ENCODE measurements at places on chromosomes 7 and 10.

DNA sequence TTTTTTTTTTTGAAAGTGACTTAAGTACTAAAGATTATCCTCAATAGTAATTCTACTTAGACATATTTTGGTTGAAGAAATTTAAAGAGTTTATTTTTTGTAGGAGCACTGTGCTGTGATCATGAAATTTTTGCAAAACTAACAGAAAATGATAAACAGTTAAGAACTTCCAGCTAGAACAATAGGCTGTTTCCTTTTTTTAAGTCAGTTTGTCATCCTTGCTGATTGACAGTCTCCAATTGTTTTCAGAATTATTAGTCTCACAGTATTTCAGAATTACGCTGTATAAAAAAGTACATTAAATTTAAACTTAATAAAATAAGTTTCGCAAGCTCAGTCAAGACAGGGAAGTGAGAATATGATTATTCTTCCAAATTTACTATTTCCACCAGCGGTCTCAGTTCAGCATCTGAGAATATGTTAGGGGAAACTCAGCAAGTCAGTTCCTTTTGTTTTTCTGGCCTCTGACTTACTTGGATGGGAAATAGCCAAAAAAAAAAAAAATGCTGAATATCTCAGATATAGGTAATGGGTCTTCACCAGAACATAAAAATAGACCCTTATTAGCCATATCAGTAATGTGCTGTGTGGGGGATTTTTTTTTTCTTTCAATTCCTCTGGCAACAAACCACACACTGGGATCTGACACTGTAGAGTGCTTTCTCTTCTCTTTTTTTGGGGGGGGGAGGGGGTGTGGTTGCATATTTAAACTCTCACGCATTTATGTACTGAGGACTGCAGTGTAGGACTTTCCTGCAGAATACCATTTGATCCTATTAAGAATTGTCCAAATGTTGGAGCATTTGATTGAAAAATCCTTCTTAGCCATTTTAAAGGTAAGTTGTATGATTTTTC, at the start of gene CD36:
TSS of gene CD36 (plus strand) at position 732 of the 855 bp plus-strand sequence. CDS start 8,099 bp downstream, outside the sequence.
- DNase-seq = no peak

- DNase-seq = no peak
These were observed 95.6 kb downstream of the SNX13 start for GRCh38 chr7:17844514-17845196.

GRCh38 chr7:95601316-95601715, 5.0 kb upstream of the PDK4 start:
- DNase-seq = no peak

- no peak for DNase-seq
These were observed 362.7 kb downstream of the CXCL12 start for GRCh38 chr10:44022203-44022602.

GRCh38 chr10:20962165-20962564, 65.1 kb upstream of the NEBL start:
- no peak for DNase-seq

GRCh38 chr7:50640256-50640655, 75.1 kb upstream of the DDC start:
- DNase-seq = no peak

DNA sequence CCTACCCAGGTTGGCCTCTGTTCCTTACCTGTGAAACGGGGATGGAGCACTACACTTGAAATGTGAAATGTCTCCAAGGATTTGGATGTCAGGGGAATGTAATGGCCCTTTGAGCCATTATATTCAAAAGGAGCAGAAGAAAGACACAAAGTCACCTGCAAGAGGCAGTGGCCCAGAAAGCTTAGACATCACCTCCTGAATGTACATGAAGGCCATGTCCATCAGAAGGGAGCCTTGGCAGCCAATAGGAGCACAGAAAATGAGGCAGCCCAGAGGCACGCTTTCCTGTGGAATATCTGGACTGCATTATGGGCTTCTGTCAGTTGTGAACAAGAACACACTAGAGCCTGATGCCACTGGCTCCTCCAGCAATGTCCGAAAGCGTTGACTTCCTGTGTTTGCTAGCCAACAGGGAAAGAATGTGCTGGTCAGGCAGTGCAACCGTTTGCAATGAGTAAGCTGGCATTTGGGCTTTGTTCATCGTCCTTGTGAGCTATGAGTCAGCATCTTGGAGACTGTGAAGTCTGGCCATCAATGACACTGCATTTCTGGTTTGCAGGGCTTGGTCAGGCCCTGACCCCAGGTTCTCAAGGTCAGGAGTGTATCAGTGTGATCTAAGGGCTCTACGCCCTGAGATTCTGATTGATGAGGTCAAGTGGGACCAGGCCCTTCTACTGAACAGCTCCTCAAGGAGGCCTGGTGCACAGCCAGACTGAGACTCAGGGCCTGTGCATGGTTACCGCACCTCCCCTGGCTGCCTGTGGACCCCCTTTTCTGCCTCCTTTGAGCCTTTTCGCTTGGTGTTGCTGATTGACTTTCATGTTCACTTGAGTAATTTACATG, 222.4 kb downstream of the RPS24 start:
- DNase-seq = no peak

DNA sequence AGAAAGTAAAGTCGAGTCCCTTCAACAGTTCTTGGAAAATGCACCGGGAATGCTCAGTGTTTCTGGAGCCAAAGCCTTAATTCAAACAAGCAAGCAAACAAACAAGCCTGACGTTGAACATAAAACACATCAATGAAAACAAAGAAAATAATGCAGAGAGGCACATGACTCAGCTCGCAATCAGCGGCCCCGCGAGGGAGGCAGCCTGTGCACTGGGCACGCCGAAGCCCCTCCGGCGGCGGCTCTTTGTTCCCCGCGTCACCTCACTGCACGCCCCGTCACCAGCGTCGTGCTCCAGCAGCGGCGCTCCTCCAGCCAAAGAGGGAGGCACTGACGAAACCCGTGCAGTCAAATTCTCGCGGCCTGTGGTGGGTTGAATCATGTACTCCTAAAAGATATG, 151.5 kb downstream of the DNAJB6 start:
- no peak for DNase-seq

DNA sequence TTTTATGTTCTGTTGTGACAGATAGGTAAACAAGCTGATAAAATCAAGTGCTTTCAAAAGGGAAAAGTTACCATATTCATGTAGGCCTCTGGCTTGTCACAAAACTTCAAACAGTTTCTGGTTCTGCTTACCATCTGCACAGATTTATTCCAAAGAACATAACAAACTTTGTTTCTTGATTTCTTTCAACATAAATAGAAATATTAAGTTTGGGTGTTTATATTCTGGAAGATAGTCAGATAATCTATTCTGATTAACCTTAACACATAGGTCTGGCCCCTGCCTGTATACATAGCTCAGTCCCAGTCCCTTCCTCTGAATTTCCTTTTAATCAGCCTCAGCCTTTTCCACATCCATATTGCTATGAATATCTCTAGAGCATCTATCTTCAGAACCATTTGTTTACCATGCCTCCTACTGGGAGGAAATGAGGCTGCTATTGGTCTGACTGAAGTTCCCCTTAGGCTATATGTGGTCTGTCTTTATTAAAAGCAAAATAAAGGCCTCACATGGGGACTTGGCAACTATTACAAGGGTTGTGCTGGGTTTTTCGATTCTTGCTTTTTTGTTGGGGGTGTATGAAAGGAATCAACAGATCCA, 319.0 kb downstream of the HPSE2 start:
- no peak for DNase-seq

DNA sequence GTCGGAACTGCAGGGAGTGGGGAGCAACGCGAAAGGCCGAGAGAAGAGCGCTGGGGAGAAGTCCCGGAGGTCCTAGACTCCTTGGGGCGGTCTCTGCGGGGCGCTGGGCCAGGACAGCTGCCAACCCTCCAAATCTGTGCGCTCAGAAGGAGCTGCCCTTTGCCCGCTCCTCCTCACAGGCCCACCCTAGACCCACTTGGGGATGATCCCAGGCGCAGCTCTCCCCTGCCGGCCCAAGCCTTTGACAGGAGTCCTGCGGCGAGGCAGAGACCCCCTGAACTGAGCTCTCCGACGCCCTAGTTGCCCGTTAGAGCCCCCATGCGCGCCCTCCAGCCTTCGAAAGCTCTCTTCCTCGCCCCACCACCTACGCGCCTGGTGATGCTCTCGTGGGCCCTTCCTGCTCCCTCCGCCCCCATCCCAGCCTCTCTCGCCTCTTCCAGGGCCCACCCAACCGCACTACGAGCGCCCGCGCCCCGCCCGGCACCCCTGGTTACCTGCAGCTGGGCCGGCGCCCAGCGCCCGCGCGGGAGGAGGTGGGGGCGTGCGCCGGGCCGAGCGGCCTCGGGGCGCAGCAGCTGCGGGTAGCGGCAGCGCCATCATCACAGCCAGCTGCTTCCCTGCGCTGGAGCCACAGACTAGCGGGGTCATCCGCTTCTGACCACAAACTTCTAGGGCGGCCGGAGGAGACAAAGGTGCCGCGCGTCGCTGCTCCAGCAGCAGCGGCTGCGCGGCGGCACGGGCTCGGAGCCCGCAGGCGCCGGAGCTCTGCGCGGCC, 353.4 kb downstream of the DNAJB6 start:
- DNase-seq = no peak

DNA sequence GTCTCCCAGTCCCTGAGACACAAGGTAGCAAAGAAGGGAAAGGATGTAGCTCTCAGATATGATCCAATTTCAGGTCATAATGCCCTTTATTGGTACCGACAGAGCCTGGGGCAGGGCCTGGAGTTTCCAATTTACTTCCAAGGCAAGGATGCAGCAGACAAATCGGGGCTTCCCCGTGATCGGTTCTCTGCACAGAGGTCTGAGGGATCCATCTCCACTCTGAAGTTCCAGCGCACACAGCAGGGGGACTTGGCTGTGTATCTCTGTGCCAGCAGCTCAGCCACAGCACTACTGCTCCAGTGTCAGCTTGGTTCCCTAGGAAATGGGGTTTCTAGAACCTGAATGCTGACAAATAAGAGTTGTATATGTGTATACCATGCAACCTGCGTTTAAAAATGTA, 74.6 kb upstream of the PRSS58 start:
- no peak for DNase-seq

DNA sequence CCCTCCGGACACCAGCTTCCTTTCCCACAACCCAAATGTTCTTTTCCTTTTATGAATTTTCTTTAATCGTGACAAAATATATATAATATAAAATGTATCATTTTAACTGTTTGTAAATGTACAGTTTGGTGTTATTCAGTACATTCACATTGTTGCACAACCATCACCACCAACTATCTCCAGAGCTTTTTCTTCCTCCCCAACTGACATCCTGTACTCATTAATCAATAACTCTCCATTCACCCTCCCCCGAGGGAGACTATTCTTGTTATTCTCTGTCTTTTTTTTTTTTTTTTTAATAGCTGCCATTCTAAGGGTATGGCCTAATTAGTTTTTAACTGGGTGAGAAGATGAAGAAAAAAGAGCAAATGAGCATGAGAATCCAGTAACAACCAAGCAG, 30.6 kb upstream of the ITGB1 start:
- no peak for DNase-seq

DNA sequence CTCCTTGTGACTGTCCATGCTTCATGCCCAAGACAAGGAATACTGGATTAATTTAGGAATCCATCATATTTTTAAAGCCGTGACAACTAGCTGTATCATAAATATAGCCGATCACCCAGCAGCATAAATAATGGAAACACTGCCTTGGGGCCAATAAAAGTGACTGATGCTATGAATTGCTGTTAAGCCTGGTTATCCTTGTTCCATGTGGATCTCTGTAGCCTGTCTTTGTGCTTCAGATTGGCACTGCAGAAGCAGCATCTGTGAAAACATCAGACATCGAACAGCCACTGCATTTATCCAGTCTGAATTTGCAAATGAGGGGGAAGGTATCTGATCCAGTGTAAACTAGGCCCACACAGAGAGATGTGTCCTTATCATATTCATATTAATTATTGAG, 1181.8 kb downstream of the SORCS1 start:
- no peak for DNase-seq

GRCh38 chr7:121714559-121715303, 158.2 kb upstream of the PTPRZ1 start:
- no peak for DNase-seq

DNA sequence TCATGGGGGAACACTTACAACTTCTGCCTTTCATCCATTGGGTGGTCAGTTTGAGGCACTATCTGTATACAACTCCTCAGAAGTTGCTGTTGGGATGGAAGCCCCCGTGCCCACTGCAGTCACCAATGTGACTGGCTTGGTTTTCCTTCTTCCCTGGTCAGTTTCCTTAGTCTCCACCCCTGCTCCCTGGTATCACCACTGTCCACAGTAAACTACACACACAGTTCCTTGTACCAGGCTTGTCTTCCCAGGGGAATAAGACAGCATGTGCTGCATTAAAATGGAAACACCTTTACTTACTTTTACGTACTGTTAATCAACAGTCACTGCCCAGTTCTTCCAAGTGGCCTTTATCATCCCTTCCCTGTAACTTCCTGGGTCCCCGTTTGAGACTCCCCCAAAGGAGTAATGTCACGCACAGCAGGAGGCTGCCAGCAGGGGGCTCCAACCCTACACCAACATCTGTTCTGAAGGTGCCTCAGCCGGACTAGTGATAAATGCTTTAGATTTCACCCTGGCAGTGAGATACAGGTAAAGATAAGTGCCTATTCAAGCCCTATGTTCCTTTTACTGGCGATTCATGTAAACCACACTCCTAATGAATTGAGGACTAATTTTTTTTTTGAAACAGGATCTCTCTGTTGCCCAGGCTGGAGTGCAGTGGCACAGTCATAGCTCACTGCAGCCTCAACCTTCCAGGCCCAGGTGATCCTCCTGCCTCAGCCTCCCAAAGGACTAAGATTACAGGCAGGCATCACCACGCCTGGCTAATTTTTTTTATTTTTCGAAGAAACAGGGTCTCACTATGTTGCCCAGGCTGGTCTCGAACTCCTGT, 45.3 kb upstream of the PIK3AP1 start:
- DNase-seq = no peak

- no peak for DNase-seq
These were observed 13.2 kb downstream of the HDAC9 start for GRCh38 chr7:18508443-18509427.

- peak; percentile 26 for DNase-seq
These were observed 28.0 kb upstream of the SLC39A12 start for GRCh38 chr10:17923728-17924127.

DNA sequence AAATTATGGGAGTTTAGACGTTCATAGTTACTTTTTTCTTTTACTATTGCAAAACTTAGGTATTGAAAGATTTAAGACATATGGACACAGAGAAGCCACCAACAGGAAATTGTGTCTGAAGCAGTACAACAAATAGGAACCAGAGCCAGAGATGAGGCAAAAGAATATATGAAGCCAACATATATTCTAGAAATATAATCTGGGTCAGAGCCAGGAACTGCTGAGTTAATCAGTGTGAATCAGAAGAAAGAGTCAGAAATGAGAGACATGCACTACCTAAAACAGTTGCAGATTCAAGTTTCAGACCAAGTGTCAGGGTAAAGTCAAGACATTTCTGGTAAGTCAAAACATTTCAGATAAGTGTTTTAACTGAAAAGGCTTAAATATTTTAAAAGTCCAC, 67.7 kb downstream of the DGKB start:
- DNase-seq = no peak

DNA sequence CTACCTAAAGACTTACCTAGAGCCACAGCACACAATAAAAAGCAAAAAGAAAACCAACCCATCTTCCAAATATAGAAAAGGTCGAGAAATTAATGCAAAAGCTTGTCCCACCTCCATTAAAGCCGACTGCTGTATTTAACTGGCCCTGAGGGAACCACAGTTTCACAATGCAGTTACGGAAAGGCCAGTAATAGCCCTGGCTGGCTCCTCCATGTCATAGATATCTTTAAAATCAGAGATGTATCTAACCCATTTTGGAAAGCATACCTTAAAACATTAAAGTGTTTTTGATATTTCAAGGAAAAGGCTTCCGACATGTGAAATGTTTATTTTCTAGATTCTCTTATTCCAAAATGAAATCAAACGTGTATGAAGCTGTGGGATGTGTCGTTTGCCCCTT, 23.0 kb downstream of the HDAC9 start:
- DNase-seq = no peak
